ENCODE measurements at places on chromosomes 3 and 15.

DNA sequence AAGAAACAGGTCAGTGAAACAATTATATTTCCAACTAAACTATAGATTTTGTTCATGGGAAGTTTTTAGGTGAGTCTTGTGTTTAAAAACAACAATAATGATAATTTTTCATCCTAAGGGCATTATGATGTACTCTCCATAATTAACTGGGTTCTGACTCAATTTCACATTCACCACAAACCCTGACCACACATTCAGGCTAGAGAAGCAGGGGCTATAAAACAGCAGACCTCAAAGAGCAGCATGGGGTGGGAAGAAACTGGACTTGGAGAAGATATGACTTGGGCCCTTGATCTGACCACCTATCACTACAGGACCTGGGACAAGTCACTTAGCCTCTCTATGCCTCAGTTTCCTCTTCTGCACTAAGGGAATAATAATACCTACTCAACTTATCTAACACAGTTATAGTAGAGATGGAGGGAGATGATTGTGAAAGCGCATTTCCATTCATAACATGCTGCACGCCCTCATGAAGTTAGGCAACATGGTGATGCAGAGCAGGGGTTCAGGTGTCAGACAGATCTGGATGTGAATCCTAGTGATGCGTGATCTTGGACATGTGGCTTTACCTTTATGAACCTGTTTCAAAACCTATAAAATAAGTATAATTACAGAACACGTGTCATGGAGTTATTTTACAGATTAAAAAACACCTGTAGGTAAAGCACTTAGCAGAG, 63.0 kb upstream of the ACP3 start:
- no peak overlapping the region for H3K27ac ChIP-seq
- no peak overlapping the region for H3K4me3 ChIP-seq

DNA sequence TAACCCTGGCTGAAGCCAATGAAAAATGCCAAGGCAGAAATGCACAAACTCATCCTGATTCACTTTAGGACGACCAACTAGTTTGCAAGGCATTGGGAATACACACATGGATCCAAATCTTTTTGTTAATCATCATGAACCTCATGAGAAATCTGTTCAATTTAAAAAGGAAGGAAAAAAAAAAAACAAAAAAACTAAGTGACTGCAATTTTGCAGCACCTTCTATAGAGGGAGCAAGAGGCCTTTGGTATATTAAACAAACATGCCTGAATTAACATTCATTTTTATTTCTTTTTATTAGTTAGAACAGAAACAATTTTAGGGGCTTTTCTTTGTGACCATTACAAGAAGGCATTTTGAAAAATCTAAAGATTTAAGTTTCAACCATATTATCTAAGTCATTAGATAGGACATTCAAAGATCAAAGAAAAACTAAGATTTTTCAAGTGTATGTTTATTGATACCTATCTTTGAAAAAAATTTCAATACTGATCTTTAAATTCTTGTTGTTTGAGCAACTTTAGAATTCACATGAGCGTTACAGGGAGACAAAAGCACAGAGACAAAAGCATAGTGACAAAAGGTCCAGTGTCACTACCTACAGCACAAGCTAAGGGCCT, 182.4 kb downstream of the CBLB start:
- DNase-seq = no peak
- no peak overlapping the region for H3K27ac ChIP-seq
- H3K36me3 ChIP-seq = peaks cover 16% of the 10 kb centered on the region
- H3K4me3 ChIP-seq = no peak overlapping the region
- no peaks in the 10 kb centered on the region for H3K27me3 ChIP-seq

DNA sequence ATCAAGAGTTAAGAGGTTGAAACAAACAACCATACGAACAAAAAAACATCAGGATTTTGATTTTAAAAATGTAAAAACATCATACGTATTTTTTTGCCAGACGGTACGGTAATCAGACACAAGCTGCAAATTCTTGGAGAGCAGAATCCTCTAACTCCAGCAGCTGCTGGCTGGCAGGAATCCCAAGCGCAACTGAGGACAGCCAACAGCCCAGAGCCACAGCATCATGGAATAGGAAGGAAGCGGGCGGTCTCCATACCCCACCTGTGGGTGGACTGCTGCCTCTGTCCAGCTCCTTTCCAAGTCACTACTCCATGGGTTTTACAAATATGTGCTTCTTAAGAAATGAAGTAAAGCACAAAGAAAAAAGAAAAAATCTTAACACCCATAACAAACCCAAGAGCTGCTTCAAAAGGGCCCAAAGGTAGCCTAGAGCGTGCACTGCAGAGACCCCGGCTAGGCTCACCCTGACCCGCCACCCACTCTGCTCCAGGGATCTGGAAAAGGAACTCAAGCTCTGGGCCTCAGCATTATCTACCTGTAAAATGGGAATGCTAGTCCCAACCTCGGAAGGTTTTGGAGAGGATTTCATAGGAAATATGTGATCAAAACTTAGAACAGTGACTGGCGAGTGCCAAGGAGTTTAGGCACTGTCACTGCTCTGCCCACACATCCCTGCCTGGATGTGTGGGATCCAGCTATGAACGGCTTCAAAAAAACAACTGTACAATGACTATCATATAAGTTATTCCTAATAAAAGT, 33.4 kb downstream of the ZXDC start:
- no peaks in the 10 kb centered on the region for H3K4me1 ChIP-seq
- peaks cover 44% of the 10 kb centered on the region for H3K36me3 ChIP-seq
- no peaks in the 10 kb centered on the region for H3K27me3 ChIP-seq
- H3K27ac ChIP-seq = no peak overlapping the region
- DNase-seq = peak; percentile 61

GRCh38 chr3:24158761-24159454, 213.8 kb downstream of the NR1D2 start:
- no peaks in the 10 kb centered on the region for H3K4me1 ChIP-seq
- H3K27me3 ChIP-seq = no peaks in the 10 kb centered on the region
- no peak for DNase-seq
- H3K4me3 ChIP-seq = no peak overlapping the region
- no peak overlapping the region for H3K27ac ChIP-seq

DNA sequence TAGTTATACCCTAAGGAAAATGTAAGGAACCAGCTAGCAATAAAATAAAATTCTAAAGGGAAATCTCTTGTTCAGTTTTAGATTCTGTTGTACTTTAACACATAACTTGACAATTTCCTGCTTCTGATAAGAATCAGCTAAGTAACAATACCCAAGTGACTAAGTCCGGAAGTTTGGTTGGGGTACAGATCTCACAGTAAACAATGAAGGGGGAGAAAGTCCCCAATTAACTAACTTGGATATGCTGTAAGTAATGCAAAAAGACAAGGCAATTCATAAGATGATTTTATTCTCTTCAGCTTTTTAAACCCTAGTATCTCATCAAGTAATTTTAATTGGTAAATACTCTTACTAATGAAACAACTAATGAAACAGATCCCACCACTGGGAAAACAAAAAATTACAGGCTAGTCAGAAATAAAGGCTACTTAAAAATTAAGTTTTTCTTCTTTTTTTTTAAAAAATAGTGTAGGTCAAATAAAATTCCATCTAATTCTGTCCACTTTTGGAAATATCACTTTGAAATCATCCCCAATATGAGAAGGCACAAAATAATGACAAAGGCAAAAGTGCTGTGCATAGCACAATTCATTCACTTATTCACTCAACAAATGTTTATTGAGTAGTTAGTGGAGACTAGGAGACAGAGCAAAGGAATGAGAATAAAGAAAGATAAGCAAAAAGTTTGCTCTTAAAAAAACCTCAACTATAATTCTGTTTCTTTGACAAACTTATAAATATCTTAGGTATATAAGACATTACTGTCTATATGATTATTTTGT, 37.8 kb upstream of the IL20RB start:
- DNase-seq = no peak
- H3K27me3 ChIP-seq = no peaks in the 10 kb centered on the region
- H3K36me3 ChIP-seq = no peaks in the 10 kb centered on the region
- peaks cover 14% of the 10 kb centered on the region for H3K4me1 ChIP-seq

DNA sequence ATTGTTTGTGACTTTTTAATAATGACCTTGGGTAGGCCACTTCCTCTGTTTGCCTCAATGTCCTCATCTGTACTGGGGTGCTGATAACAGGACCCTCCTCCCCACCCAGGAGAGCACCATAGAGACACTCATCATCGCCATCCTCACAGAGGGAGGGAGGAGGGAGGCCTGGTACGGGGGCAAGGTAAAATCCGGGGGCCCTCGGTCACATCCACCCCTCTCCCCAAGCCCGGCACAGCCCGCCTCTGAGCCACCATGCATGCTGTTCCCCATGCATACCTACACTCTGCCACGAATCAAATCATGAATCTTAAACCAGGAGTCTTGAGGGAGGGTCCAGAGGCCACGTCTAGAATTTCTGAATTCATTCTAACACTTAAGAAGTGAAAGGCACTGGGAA, 74.9 kb upstream of the IQSEC1 start:
- H3K27ac ChIP-seq = no peak overlapping the region
- no peak for DNase-seq
- H3K4me3 ChIP-seq = no peak overlapping the region
- no peaks in the 10 kb centered on the region for H3K4me1 ChIP-seq
- no peaks in the 10 kb centered on the region for H3K36me3 ChIP-seq
- no peaks in the 10 kb centered on the region for H3K27me3 ChIP-seq

DNA sequence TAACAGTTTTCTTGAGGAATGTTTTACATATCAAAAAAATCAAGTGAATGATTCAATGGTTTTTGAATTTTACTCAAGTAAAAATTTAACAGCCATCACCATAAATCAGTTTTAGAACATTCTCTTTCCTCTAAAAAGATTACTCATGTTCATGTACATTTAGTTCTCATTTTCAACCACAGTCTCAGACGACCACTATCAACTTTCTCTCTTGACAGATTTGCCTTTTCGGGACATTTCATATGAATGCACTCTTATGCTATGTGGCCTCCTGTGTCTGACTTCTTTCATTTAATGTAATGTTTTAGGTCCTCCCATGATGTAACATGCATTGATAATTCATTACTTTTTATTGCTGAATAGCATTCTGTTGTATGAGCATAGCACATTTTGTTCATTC, 309.3 kb upstream of the PLSCR5 start:
- no peak for DNase-seq
- H3K27me3 ChIP-seq = no peaks in the 10 kb centered on the region
- H3K27ac ChIP-seq = no peak overlapping the region

DNA sequence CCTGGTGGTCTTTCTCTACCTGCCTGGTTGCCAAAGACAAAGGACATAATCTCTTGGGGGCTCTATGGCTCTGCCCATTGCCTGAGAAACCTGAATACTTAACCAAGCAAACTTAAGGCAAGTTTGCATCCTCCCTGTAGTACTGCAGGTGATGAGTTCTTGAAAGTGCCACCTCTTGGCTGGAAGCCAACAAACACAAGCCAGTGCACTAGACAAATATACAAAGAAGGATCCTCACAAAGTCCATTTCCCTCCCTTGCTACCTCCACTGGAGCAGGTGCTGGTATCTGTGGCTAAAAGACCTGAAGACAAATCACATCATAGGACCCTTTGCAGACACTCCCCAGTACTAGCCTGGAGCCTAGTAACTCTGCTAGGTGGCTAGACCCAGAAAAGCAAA, 772.3 kb downstream of the SI start:
- H3K36me3 ChIP-seq = no peaks in the 10 kb centered on the region
- no peak overlapping the region for H3K4me3 ChIP-seq
- DNase-seq = no peak
- H3K27ac ChIP-seq = no peak overlapping the region
- H3K4me1 ChIP-seq = no peaks in the 10 kb centered on the region

GRCh38 chr15:57320631-57321220, 55.6 kb upstream of the CGNL1 start:
- no peak overlapping the region for H3K27ac ChIP-seq
- peaks cover 7% of the 10 kb centered on the region for H3K4me1 ChIP-seq
- no peaks in the 10 kb centered on the region for H3K27me3 ChIP-seq

DNA sequence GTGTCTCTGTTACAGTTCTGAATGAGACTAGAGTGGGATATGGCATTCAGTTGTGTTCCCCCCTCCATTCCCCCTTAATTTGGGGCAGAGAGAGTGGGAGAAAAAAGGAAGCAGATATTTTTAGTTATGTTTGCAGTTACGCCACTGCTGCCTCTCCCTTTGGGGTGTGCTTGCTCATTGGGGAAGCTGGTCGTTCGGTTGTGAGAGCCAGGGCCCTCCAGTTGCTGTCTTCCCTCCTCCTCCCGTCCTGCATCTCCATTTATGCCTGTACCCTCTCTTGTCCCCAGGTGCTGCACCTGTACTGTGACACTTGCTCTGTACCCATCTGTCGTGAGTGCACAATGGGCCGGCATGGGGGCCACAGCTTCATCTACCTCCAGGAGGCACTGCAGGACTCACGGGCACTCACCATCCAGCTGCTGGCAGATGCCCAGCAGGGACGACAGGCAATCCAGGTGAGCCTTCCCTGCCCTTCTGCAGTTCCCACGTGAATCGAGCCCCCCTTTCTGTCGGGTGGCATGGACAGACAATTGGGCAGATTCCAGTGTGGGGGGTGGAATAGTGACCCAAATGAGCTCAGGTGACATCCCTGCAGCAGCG, 55.8 kb downstream of the TRIM71 start:
- no peak overlapping the region for H3K4me3 ChIP-seq
- H3K36me3 ChIP-seq = no peaks in the 10 kb centered on the region
- peak; percentile 73 for DNase-seq

- no peaks in the 10 kb centered on the region for H3K36me3 ChIP-seq
- H3K27ac ChIP-seq = no peak overlapping the region
- H3K4me1 ChIP-seq = no peaks in the 10 kb centered on the region
Observed at GRCh38 chr15:67992834-67993233, 61.3 kb upstream of the PIAS1 start.

DNA sequence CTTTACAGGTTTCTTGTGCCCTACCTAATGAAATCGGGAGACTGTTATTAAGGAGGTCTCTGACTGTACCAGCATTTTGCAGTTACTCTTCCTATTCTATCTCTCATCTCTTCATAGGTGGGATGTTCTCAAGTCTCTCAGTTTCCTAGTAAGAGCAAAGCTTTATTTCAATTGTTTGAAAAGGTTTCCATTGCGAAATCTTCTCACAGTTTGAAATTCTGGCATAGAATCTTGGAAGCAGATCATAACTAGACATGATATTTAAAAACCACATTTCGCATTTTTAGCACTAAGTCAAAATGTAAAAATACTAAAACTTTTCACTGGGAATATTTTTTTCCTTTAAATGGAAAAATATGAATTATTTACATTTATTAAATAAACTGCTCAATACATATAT, 1311.4 kb downstream of the ROBO2 start:
- DNase-seq = no peak
- H3K4me3 ChIP-seq = no peak overlapping the region
- H3K36me3 ChIP-seq = no peaks in the 10 kb centered on the region
- H3K27ac ChIP-seq = no peak overlapping the region
